ENCODE measurements at places on chromosomes 2 and 18.

DNA sequence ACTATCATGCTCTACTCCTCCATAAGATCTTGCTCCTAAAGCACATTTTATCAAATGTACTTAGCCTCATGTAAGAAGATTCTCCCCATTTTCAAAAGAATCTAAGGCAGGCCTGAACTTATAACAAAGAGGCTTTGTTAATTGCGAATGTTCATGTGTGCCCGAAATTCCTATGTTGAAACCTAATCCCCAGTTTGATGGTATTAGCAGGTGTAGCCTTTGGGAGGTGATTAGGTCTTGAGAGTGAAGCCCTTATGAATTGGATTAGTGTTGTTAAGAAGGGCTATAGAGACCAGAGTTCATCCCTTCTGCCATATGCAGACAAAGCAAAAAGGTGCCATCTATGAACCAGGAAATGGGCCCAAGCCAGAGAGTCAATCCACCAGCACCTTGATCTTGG, 234.5 kb downstream of the PAX3 start:
- DNase-seq = no peak

DNA sequence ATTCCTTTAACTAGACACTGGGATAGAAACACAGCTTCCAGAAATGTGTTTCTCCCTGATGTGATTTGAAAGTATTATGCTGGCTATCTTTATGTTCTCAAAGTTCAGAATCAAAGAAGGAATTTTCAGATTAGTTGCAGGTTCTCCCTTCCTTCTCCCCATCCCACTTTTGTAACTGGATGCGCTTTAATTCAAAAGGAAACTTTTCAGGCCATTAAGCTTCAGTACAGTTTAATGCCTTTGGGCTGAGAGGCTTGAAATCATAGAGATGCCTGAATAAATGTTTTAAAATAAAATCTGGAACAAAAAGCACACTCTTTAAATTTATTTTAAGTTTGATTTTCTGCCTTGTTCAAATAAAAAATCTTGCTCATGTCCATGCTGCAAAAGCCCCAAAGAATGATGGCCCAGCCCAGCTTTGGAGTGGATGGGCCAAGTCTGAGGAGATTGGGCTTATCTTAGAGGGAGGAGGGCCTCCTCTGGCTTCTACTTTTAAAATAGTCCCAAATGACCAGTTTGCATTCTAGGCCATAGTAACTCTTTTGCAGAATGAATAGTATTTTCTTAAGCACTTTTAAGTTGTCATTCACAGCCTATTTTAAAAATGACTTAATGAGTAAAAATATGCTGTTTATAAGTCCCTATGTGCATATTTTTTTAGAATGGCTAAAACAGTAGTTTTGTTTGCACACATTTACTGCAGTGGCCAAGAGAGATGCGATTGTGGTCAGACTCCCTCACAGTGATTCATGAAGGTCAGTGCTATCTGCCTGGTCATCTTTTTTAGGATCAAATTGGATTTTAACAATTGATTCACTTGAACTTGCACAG, 129.2 kb downstream of the MTX2 start:
- peak; percentile 10 for DNase-seq

DNA sequence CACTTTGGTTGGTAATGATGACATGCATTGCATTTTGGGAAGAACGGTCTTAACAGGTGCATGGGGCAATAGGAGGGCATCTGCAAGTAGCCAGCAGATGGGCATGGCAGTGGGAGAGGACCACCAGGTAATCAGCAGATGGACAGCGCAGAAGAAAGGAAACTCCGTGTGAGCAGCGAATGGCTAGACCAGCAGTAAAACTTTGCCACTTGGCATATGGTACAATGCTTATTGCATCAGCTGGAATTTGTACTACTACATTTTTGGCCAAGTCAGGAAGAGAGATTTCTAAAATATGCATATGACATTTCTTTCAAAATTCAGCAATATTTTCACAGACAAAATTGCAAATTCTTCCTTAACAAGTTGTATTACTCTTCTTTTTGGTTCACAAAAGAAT, 768.5 kb downstream of the LRP1B start:
- DNase-seq = no peak

- DNase-seq = no peak
Measured at GRCh38 chr2:232615339-232615738, 18.1 kb upstream of the EFHD1 start.

DNA sequence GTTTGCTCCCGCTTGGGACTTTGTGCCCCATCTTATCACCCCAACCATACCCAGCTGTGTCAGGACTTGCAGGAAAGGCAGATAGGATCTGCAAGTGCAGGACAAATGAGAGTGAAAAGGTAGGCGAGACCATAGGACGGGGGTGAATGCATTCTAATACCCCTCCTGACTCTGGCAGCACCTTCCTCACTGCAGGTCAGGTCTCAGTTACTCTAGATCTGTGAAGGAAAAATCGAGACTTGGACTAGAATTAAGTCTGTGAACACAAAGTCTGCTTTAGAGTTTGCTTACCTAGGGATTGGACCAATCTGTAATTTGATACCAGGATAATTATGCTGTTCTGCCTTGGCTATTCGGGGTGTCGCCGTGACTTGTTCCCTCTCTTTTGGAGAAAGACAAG, 19.7 kb downstream of the NT5DC4 start:
- DNase-seq = no peak

DNA sequence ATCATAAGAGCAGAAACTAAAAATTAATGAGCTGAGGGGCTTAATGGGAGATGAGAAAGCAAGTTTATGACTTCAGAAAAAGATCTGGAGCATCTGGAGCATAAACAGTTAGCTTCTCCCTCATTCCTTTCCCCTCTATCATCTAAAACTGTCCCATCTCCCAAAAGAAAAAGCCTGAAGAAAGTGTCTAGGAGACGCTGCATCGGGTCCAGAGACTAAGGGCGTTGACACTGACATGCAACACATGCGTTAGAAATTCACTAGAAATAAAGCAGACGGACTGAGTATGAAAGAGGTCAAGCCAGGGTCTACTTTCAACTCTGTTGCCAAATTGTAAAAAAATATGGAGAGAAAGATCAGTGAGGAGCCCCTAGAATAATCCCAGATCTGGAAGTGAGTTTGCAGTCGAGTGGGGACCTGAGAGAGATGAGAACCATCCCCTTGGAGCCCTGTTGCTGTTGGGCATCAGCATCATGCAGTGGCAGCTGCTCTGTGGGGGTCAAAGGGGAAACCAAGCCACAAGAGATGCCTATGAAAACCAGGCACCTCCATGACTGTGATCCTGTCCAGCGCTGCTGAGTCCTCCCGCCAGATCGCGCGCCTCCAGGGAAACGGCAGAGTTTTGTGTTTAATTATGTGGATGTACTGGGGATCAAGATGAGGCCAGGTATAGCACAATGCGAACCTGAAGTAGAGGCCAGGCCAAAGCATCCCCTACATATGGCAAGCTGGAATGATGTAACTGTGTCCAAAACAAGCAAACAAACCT, 13.9 kb downstream of the ANTXR1 start:
- no peak for DNase-seq

- DNase-seq = no peak
Measured at GRCh38 chr2:115652652-115653051, 1210.2 kb downstream of the DPP10 start.

DNA sequence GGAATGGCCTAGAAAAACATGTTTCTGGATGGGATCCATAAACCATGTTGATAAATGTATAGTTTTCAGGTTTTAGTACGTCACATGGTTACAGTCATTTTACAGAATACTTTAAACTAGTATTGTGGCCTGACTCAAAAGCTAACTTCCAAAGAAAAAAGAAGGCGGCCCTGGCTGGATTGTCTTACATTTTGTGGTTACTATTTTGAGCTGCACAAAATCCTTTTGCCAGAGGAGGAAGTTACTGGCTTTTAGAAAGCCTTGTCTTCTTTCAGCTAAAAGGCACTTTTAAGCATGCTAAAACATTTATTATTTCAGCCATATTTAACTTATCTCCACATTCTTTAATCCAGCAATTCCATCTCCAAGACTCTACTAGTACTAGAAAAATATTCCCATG, 227.9 kb downstream of the CDH2 start:
- DNase-seq = no peak
